ENCODE measurements at places on chromosomes 6 and 20.

DNA sequence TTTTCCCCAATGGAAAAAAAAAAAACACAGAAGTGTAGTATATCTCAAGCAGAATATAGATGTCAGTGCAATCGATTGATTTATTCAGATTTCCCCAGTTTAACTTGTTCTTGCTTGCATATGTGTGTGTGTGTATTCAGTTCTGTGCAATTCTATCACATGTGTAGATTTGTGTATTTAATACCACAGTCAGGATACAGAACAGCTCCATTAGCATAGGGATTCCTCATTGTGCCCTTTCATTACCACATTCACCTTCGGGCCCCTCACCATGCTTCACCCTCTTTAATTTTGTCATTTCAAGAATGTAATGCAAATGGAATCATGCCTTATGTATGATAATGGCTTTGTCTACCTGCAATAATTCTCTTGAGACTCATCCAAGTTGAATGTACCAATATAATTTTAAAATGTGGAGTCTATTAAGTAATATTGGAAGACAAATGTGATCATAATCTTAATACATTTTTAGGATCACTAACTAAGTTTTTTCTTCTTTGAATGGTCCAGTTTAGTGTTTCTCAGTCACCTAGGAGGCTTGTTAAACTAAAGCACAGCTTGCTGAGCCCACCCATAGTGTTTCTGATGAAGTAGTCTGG, 187.9 kb downstream of the TENT5A start:
- DNase-seq, result no peak

DNA sequence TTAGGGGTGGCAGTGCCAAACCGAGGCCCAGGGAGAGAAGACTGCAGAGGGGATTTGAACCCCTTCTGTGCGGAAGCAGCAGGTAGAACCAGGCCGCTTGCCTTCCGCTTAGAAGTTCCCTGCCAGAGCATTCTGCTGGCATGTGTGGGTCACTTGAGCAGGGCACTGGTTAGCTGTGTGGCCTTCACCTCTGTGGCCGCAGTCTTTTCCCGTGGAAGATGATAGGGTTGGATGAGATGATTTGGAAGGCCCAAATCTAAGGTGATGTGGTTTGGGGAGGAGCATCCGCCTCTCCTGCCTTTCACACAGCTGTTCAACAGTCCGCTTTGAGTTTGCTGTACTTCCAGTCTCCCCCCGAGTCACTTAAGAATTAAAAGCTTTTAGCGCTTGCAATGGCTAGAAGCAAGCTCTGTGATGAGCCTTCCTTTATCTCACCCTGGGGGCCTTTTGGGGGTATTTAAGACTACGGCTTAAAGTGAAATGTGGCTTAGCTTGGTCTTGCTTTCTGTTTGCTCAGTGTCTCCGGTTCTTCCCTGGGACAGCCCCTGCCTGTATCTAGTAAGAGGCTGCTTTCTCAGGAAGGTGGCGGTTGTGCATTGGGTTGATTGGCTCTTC, 743 bp downstream of the CMTR1 start:
- DNase-seq, result no peak

DNA sequence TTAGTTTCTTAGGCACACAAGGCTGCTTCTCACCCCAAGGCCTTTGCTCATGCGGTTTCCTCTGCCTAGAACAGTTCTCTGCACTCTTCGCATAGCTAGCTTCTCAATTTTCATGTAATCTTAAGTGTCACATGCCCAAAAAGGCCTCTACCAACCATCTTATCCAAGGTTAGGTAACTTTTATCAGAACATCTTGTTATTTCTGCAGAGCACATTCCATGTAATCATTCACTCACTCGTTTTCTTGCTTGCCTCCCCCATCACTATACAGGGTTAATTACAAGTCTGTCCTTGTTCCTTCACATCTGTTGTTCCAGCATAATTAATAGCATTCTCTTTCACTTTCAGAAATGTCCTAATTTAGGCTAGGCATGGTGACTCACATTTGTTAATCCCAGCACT, 53.8 kb downstream of the NCOA6 start:
- no peak for DNase-seq

DNA sequence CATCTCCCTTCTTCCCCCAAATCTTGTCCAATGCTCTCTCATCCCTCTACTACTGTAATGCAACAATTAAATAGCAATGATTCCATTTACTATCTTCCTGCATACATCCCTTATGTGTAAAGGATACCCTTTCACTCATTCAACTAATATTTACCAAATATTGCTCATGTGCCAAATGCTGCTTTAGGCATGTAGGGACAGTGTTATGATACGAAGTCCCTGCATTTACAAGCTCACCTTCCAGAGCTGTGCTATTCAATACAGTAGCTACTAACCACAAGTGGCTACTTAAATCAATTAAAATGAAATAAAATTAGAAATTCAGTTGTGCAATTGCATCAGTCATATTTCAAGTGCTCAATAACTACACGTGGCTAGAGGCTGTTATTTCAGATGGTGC, 41.1 kb downstream of the GMDS start:
- no peak for DNase-seq

GRCh38 chr6:26531897-26532296, 6.3 kb upstream of the HMGN4 start:
- DNase-seq, result no peak

- no peak for DNase-seq
Observed at GRCh38 chr20:3753501-3754275, 13.9 kb downstream of the ADISSP start.

DNA sequence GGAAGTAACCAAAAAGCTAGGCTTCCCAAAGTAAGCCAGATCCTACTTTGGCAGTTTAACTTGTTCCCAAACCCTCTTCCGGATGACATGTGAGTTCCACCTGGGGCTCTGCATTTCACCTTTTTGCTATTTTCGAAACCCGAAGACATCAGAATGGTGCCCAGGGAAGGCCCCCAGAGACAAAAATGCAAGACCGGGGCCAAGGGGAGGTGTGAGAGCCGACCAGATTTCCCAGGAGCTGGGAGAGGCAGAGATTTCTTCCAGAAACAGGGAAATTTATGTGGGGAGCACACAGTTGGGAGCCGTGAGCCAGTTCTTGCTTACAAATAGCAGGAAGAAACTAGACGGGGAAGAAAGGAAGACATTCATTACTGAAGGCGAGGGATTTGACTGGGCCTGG, 209.7 kb downstream of the ZNF217 start:
- DNase-seq, result no peak

DNA sequence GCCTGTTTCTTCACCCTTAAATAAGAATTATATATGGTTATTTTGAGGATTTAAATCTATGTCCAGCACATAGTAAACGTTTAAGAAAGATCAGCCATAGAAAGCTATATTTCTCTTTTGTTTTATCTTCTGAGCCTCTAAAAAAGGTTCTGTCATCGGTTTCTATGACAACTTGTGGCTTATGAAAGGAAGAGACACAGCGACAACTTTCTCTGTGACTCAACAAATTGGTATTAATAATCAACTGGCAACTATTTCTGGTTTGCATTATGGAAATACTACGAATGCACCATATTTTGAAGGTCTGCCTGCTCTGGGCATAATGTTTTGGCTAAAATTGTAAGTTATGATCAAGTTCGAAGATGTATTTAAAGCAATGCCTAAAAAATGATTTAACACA, 751.0 kb downstream of the CD109 start:
- no peak for DNase-seq

GRCh38 chr6:129767776-129768485, 58.0 kb upstream of the ARHGAP18 start:
- no peak for DNase-seq

- no peak for DNase-seq
Observed at GRCh38 chr6:139027620-139028182, 844 bp upstream of the ABRACL start.

DNA sequence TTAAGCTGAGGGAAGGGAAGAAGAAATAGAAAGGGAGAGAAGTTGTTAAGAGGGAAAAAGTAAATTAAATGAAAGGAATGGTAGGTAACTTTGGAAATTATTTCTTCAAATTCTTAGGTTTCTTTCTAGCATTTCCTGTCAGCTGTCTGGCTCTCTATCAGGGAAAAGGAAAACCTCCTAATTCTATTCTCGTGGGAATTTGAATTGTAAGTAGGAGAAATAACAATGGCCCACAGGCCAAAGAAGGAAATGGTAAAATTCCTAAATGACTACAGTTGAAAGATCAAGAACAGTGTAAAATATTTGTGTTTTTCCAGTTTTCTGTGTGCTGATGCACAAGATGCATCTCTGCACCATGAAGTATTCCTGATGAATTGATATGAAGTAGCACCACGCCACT, 173.0 kb downstream of the IBTK start:
- no peak for DNase-seq

DNA sequence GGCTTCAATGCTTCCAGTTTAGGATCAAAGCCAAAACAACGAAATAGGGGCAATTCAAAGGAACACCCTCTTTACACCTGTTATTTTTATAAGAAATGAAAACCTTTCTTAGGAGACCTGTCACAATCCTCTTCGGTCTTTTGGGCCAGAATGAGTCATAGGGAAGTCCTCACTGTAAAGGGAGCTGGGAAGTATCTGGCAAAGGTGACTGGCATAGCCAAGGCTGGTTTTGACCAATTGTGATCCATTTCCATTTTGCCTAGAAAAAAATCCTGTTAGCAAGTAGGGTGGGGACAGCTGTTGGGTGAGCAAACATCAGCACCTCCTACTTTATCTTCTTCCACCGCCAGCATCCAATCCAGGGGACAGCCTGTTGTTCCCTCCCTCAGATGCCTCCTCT, 343.2 kb upstream of the SULF2 start:
- no peak for DNase-seq

DNA sequence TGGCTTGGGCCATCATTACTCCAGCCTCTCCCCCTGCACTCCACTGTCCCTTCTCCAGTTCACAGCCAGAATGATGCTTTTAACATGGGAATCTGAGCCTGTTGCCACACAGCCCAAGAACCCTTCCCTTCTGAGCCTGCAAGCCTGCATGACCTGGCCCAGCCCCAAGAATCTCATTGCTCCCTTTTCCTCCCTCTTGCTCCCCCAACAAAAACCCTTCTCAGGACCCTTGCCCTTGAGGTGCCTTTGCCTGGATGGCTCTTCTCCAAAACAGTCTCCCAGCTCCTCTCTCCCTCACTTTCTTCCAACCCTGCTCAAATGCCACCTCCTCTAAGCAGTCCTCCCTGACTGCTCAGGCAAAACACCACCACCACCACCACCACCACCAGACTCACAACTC, 157.2 kb downstream of the ANKRD60 start:
- DNase-seq, result no peak

DNA sequence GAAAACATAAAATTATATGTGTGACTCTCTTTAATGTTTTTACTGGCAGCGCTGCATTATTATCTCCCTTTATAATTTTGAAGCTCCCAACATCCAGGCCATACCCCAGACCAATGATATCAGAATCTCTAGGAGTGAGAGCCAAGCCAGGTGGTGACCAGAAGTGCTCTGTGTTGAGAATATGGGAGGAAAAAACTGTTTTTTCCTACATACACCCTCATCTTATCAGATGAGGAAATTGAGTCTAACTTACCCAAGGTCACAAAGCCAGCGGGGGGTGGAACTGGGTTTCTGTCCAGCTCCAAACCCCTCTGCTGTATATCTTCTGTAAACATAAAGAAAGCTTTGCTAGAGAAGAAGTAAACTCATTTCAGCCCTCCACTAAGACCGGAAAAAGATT, 42.5 kb downstream of the LY86 start:
- no peak for DNase-seq

DNA sequence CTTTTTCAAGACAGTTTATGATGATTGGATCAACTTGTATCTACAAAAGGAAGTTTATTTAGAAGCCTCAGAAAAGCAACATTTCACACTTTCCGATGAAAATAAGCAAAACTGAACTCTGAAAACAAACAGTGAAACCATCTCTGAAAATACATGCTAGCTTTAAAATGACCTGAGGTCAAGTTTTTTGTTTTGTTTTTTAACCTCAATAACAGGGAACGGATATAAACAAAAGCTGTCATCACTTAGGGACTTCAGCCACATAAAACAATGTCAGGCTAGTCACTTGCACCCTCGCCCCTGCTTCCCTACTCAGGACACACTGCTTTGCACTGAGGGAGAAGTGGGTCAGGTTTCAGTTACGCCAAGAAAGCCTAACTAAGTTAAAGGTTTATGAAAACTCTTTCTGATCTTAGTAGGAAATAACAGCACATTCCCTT, 11.6 kb downstream of the BACH2 start:
- DNase-seq, result no peak

DNA sequence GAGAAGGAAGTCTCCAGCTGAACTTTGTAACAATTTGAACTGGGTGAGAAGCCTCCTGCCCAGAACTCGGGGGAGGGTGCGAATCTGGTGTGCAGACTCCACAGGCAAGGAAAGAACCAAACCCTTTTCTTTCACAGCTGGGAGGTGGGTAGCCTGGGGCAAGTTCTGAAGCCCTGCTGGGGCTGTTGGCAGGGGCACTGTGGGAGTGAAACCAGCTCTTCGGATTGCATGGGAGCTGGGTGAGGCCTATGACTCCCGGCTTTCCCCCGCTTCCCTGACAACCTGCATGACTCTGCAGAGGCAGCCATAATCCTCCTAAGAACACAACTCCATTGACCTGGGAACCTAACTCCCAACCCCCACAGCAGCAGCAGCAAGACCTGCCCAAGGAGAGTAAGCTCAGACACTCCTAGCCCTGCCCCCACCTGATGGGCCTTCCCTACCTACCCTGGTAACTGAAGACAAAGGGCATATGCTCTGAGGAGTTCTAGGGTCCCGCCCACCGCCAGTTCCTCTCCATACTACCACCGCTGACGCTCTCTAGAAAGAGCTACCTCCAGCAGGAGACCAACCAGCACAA, 37.5 kb downstream of the SOD2 start:
- no peak for DNase-seq

GRCh38 chr6:157036245-157036711, 259.1 kb downstream of the ARID1B start:
- no peak for DNase-seq

- no peak for DNase-seq
Observed at GRCh38 chr20:60729135-60729900, 522.7 kb upstream of the CDH4 start.

DNA sequence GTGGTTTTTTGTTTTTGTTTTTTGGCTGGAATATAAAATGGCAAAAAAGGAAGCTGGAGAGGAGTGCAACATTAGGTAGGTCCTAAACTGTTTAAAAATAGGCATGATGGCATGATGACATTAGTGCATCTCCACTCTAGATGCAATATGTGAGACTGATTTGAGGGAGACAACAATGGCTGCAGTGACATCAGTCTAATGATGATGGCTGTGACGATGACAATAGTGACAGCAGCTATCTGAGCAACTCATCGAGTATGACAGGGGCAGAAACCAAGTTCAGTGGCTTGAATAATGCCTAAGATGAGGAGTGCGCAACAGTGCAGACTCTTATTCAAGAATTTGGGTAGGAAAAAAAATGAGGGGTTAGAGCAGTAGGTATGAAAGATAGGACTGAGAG, 82.0 kb downstream of the HS3ST5 start:
- DNase-seq, result no peak

DNA sequence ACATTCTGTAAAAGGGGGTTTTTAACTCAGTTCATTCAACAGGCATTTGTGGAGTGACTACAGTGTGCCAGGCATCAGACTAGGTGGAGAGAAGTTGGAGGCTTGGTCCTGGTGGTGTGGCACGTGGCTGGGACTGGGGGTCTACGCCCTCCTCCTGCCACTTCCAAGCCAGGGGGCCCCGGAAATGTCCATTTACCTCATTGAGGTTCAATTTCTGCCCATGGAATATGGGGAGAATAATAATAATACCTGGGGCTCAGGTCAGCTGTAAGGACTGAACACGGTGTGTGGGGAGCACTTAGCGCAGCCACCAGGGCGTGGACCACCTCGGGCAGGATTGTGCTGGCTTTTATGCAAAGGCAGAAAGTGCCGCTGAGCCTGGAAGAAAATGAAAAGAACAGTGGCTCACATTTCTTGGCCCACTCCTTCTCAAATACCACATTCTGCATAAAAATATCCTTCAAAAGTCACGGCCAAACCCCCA, 229.4 kb downstream of the ANKRD60 start:
- no peak for DNase-seq

GRCh38 chr20:3572151-3572550, 91.0 kb downstream of the GFRA4 start:
- no peak for DNase-seq
